PC-9 (cell line): ENCODE measurements at places on chromosomes 2 and 18. TPM values are rescaled to one million over a fixed set of nuclear protein-coding genes. Genes with fewer than 3 reads are reported as not detected.

Gene NMUR1
- total RNA-seq = not detected in 2 replicates

Gene MARCO
- not detected in 2 replicates for total RNA-seq

GRCh38 chr2:46802665-46803546 lies 112.7 kb downstream of the MCFD2 start:
- H3K4me3 ChIP-seq = no peak overlapping the region
- DNase-seq = no peak
- peaks cover 19% of the 10 kb centered on the region for H3K4me1 ChIP-seq
- no peak overlapping the region for H3K27ac ChIP-seq

DNA sequence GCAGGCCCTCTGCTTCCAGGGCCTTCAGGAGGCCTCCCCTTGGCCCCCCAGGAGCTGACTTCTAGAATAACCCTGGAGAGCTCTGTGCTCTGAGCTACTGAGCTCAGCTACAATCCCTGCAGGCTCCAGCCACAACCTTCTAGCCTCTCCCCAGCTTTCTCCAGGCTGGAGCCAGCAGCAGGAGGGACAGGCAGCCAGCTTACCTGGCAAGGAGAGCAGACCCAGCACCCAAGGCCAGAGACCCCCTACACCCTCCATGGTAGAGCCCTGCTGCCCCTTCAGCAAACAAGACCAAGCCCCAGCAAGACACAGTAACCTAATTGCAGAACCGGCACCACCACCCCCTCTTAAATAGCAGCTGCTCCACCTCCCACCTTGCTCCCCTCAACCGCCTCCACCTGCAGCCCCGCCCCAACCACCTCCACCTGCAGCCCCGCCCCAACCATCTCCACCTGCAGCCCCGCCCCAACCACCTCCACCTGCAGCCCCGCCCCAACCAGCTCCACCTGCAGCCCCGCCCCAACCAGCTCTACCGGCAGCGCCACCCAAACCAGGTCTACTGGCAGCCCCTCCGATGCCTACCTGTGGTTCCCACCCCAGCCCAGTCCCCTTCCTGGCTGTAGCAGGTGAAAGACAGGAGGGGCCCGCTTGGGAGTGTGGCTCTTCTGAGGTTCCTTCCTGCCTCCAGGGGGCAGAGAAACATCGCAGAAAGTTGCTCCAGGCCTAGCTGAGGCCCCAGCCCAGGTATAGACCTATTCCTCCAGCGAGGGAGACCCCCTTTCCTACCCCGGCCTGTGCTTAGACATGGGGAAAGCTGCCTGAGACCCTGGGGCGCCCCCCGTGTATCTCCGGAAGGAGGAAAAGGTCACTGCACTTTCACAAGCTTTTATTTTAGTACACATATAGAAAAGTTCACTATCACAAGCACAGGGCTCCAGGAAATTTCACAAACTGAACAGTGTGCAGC lies at the start of gene ASTL:
Gene ASTL (minus strand): TSS at position 324 of the 967 bp plus-strand sequence. CDS start 66 bp downstream, at position 258.
- no peaks in the 10 kb centered on the region for H3K27me3 ChIP-seq
- peak; percentile 89 for DNase-seq
- no peak within 1 kb of the TSS for H3K27ac ChIP-seq
- H3K4me1 ChIP-seq = peaks cover 9% of the 10 kb centered on the region
- no peaks in the 10 kb centered on the region; the same call in 1 of the 2 replicates for H3K36me3 ChIP-seq

Gene LRP1B
- 1.7 and 2.9 TPM in 2 replicates for total RNA-seq
